ENCODE measurements at places on chromosomes 2 and 18.
A peak's percentile ranks its signal among the peaks of the same experiment; 100 is the strongest.

DNA sequence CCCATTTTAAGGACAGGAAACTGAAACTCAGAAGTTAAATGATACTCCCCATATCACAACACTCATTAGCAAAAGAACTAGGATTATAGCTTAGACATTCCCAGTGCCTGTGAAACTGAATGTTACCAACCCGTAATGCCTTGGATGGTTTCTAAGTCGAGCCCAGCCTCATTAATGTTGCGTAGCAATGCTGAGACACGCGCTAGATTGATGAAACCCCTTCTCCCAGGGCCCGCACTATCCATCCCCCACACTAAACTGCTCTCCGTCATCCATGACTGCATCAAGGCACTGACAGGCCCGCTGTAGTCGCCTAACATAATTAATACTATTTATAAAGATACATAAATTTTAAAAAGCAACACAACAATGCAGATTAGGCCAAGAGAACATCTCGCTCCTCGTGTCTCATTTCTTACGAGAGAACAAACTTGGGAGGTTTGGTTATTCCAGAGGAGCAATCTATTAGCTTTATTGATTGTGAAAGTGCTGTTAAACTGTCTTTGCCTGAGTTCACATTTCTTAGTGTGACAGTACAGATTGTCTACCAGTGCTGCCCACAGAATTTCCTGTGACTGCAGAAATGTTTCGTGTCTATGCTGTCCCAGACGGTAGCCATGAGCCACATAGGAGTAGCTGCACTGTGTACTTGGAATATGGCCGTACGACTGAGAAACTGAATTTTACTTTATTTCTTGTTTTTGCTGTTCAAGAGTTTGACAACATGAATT is 312.2 kb upstream of the RAB12 start:
- H3K27ac ChIP-seq = no peak overlapping the region
- no peak overlapping the region for H3K4me3 ChIP-seq
- H3K36me3 ChIP-seq = no peaks in the 10 kb centered on the region
- H3K4me1 ChIP-seq = no peaks in the 10 kb centered on the region

GRCh38 chr2:9765611-9766531 is 77.4 kb upstream of the TAF1B start:
- peaks cover 2% of the 10 kb centered on the region for H3K27me3 ChIP-seq
- DNase-seq = no peak
- H3K36me3 ChIP-seq = no peaks in the 10 kb centered on the region
- H3K4me3 ChIP-seq = no peak overlapping the region
- no peak overlapping the region for H3K27ac ChIP-seq

DNA sequence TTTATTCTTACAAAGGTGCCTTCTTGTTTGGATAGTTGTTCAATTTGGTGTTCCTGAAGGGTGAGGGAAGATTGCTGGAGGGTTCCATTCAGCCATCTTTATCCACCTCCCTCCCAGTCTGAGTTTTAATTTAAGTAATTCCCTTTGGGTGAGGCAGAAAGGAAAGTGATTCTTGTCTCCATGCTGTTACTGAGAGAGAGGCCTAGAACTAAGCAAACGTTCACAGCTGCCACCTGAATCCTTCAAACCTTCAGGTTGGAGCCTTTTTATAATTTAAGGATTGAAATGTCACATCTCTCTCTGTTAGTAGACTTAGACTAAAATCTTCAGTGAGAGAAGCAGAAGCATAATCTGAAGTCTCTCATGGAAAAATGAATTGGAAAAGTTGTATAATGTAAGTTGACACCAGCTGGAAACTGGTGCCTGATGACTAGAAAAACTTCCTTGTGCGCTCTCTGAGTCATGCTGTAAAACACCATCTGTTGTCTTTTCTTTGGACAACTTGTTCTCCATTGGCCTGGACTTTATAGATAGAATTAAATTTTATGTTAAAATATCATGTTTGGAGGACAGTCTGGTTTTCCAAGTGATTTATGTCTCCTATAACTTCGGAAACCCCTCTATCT is 14.6 kb downstream of the STRADB start:
- no peak overlapping the region for H3K27ac ChIP-seq
- no peaks in the 10 kb centered on the region for H3K27me3 ChIP-seq
- H3K4me1 ChIP-seq = peaks cover 5% of the 10 kb centered on the region
- H3K36me3 ChIP-seq = peaks cover 45% of the 10 kb centered on the region
- no peak overlapping the region for H3K4me3 ChIP-seq

DNA sequence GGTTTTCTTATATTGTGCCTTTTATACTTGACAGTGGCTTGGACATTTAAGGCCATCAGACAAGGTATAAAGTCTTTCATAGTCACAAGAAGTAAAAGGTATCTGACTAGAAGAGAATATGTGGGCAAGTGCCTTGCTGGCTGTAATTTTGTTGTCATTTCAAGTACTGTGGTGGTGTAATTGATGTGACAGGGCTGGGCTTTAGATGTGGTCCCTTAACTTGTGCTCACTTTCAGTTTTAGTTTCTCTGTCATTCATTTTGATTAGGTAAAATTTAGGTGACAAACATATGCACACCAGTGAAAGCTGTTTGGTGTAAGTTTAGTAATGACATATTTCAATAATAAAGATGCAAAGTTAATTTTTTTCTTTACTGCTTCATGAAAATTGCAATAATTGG is 31.2 kb upstream of the TBR1 start:
- peak overlapping the region; percentile 25 for H3K4me3 ChIP-seq
- H3K27ac ChIP-seq = no peak overlapping the region
- no peaks in the 10 kb centered on the region for H3K27me3 ChIP-seq
- H3K4me1 ChIP-seq = peaks cover 16% of the 10 kb centered on the region
- peaks cover 14% of the 10 kb centered on the region for H3K36me3 ChIP-seq
- DNase-seq = peak; percentile 83

GRCh38 chr2:154228566-154229280 is 357.0 kb downstream of the GALNT13 start:
- no peak overlapping the region for H3K27ac ChIP-seq
- no peak for DNase-seq
- no peaks in the 10 kb centered on the region for H3K4me1 ChIP-seq
- H3K27me3 ChIP-seq = no peaks in the 10 kb centered on the region
- H3K36me3 ChIP-seq = no peaks in the 10 kb centered on the region

- no peak for DNase-seq
- H3K4me3 ChIP-seq = no peak overlapping the region
- peaks cover 20% of the 10 kb centered on the region for H3K27me3 ChIP-seq
- no peak overlapping the region for H3K27ac ChIP-seq
- peaks cover 3% of the 10 kb centered on the region for H3K4me1 ChIP-seq
Observed at GRCh38 chr2:176516051-176516602, 246.9 kb downstream of the MTX2 start.

- H3K36me3 ChIP-seq = no peaks in the 10 kb centered on the region
- no peak overlapping the region for H3K4me3 ChIP-seq
- no peak for DNase-seq
- H3K27me3 ChIP-seq = peaks cover 1% of the 10 kb centered on the region
Observed at GRCh38 chr2:173986805-173987204, 21.6 kb upstream of the SP3 start.

- no peak for DNase-seq
- no peak overlapping the region for H3K4me3 ChIP-seq
- H3K27ac ChIP-seq = no peak overlapping the region
- H3K4me1 ChIP-seq = no peaks in the 10 kb centered on the region
- no peaks in the 10 kb centered on the region for H3K27me3 ChIP-seq
Observed at GRCh38 chr18:55998071-55998522, 410.1 kb upstream of the TCF4 start.

GRCh38 chr2:232977438-232977971 is 35.6 kb downstream of the NGEF start:
- H3K4me3 ChIP-seq = no peak overlapping the region
- H3K27ac ChIP-seq = no peak overlapping the region
- H3K27me3 ChIP-seq = no peaks in the 10 kb centered on the region

GRCh38 chr18:53544917-53545316 is 679.6 kb downstream of the MBD2 start:
- no peaks in the 10 kb centered on the region for H3K36me3 ChIP-seq
- no peak overlapping the region for H3K27ac ChIP-seq
- no peaks in the 10 kb centered on the region for H3K27me3 ChIP-seq
- H3K4me1 ChIP-seq = no peaks in the 10 kb centered on the region
- DNase-seq = no peak

- H3K36me3 ChIP-seq = no peaks in the 10 kb centered on the region
- peaks cover 38% of the 10 kb centered on the region for H3K27me3 ChIP-seq
- no peak within 1 kb of the TSS for H3K27ac ChIP-seq
- no peak for DNase-seq
Observed at GRCh38 chr18:34224423-34225217, at the start of gene NOL4. Gene NOL4, minus strand, starts transcription at chr18:34224913. Its CDS starts 1,660 bp downstream, at chr18:34223253.

DNA sequence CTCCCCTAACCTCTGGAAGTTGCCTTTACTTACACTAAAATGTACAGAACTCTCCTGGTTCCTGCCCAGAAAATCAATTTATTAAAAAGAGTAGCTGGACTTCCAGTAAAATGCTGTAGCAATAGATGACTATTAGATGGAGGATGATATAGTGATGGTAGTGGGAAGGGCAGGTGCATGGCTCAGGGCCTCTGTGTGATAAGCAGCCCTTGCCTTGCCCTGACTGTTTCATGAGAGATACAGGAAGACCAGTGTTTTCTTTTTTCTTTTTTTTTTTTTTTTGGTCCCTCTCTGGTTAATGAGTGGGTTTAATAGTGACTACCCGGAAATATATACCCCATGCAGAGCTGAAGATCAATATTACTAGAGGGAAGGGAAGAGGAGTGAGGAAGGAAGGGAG is 48.7 kb upstream of the NEDD4L start:
- H3K4me1 ChIP-seq = no peaks in the 10 kb centered on the region
- DNase-seq = no peak
- peaks cover 11% of the 10 kb centered on the region for H3K27me3 ChIP-seq
- H3K4me3 ChIP-seq = no peak overlapping the region

DNA sequence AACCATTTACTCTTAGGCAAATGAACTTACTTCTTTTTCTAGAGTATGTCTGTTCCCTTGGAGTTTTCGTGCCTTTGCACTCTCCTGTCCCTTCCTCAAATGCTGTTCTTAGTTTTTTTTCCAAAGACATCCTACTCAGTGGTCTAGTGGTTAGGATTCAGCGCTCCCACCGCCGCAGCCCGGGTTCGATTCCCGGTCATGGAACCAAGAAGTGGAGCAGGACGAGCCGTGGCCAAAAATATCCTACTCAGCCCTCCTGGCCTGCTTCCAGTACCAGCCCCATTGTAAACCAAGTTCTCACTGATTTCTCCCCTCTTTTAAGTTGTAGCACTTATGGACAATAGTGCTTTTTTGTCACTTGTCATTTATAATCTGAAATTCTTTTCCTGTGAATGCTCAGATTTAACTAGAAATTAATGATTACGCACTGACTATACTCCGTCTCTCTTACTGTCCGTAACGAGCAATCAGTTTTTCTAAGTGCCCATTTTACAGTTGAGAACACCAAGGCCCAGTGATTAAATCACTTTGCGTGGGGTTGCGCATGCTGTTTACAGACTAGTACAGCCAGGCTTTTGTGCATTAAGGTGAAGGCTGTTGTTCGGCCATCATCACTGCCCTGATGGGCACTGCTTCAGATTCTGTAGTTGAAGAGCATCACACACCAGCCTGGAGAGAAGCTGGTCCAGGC is 17.9 kb downstream of the GREB1 start:
- no peak for DNase-seq
- H3K4me3 ChIP-seq = no peak overlapping the region
- peaks cover 34% of the 10 kb centered on the region for H3K27me3 ChIP-seq
- H3K36me3 ChIP-seq = no peaks in the 10 kb centered on the region
- H3K4me1 ChIP-seq = peaks cover 2% of the 10 kb centered on the region

DNA sequence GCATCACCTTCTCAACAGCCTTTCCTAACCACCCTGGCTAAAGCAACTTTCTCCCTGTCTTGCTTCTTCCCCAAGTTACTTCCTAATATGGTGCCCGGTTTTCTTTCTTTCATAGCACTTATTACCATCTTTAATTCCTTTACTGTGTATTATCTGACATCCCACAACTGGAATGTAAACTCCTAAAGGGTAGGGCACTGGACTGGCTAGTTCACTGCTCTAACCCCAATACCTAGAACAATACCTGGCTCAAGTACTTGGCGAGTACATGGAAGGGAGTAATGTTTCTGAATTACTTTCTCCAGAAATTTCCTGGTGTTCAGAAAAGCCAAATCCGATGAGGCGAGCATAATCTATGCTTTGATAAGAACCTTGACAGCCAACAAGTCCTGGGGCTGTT is 22.7 kb upstream of the RNF103 start:
- H3K36me3 ChIP-seq = no peaks in the 10 kb centered on the region
- no peak for DNase-seq

DNA sequence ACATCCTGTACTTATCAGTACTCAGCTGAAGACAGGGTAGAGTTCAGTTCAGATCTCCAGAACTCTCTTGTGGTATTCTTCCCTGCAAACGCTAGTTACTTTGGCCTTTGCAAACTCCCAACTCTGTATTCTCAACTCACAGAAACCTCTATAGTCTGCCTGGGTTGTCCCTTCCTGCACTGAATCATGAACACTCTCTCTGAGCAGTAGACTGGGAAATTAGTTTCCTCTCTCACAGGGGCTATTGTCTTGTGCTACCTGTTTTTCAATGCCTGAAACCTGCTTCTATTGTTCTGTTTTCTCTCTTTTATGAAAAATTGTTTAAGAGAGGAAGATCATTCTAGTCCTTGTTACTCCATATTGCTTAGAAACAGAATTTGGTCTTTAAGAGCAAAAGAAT is 134.7 kb downstream of the VIT start:
- no peaks in the 10 kb centered on the region for H3K36me3 ChIP-seq
- H3K4me3 ChIP-seq = no peak overlapping the region
- H3K27ac ChIP-seq = no peak overlapping the region
- H3K27me3 ChIP-seq = peaks cover 7% of the 10 kb centered on the region
- no peak for DNase-seq

GRCh38 chr2:145007093-145007959 is 487.4 kb upstream of the ZEB2 start:
- H3K4me1 ChIP-seq = no peaks in the 10 kb centered on the region
- no peaks in the 10 kb centered on the region for H3K36me3 ChIP-seq
- no peak overlapping the region for H3K4me3 ChIP-seq
- no peak overlapping the region for H3K27ac ChIP-seq
- H3K27me3 ChIP-seq = no peaks in the 10 kb centered on the region

Measured in activated CD4-positive, alpha-beta T cell treated with anti-CD3 and anti-CD28 coated beads, Interleukin-2, amount 10 ng/mL, durations not matched to agents 24 days and 14 days (primary cell).